ENCODE measurements at places on chromosomes 7 and 10.

- DNase-seq, result no peak
These were observed 328.6 kb downstream of the DPP6 start for GRCh38 chr7:154380771-154381170.

- DNase-seq, result no peak
These were observed 24.5 kb downstream of the STEAP1 start for GRCh38 chr7:90178679-90179278.

DNA sequence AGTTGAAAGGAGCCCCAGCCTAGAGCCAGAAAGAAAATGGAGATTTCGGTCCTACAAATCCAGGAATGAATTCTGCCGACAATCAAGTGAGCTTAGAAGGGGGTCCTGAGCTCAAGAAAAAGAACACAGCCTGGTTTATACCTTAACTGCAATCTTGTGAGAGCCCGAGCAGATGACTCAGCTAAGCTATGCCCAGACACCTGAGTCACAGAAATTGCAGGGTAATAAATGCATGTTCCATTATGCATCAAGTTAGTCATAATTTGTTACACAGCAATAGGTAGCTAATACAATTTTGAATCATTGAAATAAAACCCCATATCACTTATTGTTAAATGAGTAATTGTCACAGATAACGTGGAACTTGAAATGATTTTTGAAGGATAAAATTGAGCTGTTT is 111.8 kb upstream of the FOXP2 start:
- no peak for DNase-seq

- no peak for DNase-seq
These were observed 117.1 kb downstream of the LCOR start for GRCh38 chr10:96949039-96949683.

DNA sequence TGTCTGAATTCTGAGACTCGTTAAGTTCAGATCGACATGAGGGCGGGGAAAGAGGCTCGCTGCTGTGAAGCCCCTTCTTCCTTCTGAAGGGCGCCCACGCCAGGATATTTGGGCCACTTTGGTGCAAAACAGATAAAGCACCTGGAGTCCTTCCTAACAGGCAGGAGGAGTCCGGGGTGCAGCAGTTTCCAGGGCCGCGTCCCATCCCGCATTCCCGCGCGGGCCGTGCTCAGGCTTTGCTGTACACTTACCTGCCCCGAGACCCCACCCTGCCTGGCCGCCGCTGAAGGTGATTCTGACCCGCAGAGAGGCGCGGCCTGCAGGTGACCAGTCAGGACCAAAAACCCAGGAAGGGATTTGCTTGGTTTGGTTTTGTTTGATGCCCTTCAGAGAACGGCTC is 454.6 kb downstream of the PTPRN2 start:
- DNase-seq, result no peak

DNA sequence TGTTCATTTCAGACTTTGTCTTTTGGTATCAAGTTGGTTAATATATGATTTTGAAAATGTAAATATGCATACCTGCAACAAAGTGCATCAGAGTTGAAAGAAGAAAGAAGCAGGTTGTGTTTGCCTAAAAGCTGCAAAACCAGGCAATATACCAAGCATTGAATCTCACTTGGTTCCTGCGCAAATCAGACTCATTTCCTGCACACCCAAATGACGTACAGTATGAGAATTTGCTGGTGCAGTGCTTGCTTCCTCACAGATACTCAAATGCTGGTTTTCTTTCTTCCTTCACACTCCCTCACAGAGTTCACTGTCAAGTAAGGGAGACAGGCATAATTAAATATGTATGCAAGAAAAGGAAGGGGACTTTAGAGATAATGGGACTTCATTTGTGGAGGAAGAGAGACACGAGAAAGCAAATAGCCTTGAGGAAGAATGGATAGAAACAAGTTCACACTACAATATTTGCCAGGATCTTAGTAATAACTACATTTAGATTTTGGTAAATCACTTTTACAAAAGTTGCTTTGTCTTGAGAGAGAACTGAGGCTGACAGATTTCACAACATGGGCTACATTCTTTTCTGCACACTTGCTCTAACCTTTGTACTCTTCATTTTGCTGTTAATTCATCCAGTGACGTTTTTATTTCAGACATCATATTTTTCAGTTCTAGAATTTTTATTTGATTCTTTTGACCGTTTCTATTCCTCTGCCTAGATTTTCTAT is 56.9 kb upstream of the AOAH start:
- DNase-seq, result no peak

DNA sequence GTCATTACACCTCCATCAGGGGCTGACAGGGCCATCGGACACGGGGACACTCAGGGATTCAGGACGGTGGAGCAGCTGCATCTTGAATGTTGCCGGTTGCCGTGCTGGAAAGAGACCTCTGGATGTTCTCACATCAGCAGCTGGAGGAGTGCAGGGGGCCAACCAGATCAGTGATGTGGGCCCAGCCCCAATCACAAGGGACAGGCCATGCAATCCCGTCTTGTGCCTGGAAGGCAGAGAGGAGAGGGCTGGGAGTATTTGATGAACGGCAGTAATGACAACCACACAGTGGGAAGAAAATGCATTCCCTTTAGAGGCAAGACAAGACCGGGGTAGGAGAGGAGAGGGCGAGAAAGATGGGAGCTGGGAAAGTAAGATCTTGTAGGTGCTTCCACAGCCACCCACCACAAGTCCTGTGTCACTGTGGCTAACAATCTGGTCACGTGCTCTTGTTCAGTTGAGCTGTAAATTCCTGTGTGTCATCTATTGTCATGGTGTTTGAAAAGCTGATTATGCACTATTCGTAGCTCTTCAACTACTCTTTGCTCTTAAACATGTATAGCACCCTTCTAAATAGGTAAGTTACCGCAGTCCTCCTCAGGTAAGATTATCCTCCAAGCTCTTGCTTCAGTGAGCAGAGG is 85.9 kb upstream of the LEP start:
- no peak for DNase-seq

DNA sequence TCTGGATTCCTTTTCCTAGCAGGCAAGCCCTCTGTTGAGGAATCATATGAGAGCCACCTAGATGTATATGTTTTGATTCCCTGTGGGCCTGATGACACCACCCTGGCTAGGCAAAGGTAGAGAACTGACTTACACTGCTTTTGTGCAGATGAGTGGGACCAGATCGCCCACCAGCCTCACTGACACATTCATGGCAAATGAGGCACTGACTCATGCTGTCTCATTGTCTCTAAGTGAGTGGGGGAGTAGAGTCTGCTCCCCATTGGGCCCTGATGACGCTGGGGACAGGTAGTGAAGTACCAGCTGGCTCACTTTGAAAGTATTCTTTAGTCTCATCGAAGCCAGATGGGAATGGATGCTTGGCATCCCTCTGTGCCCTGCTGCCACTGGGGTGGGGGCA is 326.3 kb downstream of the ABCA13 start:
- no peak for DNase-seq

DNA sequence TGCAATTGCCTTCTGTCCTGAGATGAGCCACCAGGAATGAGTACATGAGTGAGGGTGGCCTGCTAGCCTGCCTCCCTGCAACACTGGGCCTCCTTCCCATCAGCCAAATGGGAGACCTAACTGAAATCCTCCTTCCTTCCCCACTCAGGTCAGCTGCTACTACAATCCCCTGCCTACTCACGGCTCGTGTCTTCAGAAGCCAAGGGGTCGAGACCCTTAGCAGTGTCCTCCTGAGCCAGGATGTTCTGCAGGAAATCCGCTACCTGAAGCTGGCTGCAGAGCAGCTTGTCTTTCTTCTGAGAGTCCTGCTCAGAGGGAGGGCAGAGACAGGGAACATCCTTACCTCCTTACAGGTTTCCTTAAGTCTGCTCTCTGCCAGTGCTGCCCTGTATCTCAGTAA is 1.2 kb downstream of the ZWINT start:
- no peak for DNase-seq

DNA sequence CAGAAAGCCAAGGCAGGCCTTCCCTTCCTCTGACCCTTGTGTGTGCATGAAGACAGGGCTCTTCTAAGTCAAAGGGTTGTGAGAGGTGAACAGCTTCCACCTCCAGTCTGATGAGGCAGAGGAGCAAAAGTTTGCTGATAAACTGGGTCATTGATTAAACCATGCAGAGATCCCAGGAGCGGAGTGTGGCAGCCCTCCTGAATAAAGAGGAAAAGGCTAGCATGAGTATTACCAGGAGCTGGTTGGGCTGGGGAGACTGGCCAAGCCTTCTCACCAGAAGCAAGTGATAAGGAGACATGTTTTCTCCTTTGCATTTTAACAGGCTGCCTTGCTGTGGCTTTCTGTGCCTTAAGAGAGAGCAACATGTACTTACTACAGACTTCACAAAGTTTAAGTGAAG is 10.2 kb downstream of the LMOD2 start:
- no peak for DNase-seq

DNA sequence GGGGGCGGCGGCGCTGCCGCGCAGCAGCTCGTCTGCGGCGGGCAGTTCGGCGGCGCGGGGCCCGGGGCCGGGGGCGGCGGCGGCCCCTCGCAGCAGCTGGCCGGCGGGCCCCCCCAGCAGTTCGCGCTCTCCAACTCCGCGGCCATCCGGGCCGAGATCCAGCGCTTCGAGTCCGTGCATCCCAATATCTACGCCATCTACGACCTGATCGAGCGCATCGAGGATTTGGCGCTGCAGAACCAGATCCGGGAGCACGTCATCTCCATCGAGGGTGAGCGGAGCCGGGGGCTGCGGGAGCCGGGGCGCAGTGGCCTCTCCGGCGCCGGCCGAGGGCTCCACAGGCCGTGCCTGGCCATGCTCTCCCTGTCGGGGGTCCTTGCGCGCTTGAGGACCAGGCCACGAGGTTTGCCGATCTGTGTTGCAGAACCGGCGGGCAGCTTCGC is 548 bp downstream of the AGAP3 start:
- DNase-seq, result no peak

DNA sequence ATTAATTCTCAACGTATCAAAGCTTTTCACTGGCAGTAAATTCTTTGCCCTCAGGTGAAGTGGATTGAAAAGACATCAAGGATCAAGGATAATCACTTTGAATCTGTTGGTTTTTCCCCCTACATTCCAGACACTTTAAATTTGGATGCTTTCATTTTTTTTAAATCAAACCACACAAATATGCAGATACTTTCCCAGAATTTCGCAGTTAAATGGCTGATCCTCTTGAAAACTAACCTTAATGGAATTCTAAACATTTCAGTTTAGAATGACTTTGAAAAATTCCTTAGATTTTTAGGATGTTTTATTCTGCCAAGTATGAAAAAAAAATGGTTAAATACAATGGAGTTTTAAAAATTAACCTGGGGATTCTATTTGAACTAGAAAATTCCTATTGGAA is 325.9 kb downstream of the GFRA1 start:
- DNase-seq, result no peak

GRCh38 chr7:139660317-139661042 is 117.3 kb downstream of the HIPK2 start:
- DNase-seq, result no peak

GRCh38 chr7:26103596-26103995 is 48.4 kb upstream of the NFE2L3 start:
- no peak for DNase-seq

DNA sequence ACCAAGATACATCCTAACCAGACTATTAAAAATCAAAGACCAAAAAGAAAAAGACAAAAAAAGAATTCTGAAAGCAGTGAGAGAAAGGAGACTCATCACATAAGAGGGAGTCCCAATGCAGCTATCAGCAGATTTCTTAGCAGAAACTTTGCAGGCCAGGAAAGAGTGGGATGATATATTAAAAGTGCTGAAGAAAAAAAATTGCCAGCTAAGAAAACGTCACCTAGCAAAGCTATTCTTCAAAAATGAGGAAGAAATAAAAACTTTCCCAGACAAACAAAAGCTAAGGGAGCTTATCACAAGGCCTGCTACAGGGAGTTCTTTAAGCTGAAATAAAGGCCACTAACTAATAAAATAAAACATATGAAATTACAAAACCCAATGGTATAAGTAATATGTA is 40.5 kb upstream of the CDK6 start:
- DNase-seq, result no peak

DNA sequence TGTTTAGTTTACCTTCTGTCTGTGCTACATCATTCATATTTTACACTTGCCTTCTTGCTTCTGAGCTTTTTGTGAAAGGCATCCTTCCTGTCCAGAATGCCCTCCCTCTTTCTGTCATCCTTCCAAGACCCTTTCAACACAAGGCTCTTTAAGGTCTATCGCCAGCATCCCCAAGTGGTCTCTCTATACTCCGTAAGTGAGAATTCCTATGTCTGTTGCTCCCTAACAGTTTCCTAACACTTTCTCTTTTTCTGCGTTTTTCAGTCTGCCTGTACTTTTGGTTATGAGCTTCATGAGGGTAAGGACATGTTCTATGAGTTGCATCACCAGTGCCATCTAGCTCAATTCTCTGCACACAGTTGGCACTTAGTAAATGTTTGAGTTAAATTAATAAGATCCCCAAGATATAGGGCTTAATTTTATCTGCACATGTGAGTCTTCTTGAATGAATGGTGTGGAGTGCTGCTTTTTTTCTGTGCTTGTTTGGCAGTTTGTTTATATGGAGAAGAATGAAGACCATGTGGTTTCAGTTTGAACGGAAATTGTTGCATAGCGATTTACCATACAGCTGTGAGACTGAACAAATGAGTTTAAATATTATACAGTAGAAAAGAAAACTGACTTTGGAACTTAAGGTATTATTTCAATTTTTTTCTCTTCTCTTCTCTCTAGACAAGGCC is 29.4 kb downstream of the RABGEF1 start:
- no peak for DNase-seq

- no peak for DNase-seq
These were observed 491.7 kb downstream of the ARL4A start for GRCh38 chr7:13179011-13179582.

DNA sequence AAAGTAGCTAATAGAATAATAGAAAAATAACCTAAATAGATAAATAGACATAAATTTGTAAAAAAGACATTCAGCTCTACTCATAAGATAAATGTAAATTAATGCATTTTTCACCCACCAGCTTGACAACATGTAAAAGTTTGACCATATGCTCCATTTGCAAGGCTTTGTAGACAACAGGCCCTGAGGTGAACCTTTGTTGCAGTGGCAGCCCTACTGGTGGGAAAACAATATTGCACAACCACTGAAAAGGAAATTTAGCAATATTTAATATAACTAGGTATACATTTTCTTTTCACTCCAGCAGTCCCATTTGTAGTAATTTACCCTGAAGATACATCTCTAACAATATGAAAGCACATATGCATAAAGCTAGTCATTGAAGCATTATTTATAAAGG is 39.0 kb upstream of the ADRA2A start:
- DNase-seq, result no peak

DNA sequence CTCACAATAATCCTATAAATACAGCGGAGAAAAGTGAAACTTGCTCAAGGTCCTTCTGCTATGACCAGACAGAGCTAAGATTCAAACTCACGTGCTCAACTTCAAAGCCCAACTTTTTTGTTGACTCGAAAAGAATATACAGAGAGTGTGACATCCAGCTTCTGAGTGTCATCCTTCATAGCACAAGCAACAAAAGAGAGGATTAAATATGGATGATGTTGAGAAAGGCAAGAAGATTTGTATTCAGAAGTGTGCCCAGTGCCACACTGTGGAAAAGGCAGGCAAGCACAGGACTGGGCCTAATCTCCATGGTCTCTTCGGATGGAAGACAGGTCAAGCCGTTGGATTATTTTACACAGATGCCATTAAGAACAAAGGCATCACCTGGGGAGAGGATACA is 2.1 kb upstream of the FAM3C start:
- no peak for DNase-seq

GRCh38 chr10:117002206-117002605 is 2.8 kb downstream of the SHTN1 start:
- DNase-seq, result no peak
